ENCODE measurements at places on chromosomes 1 and 21. TPM values are rescaled to one million over a fixed set of nuclear protein-coding genes. Genes with fewer than 3 reads are reported as not detected.
A peak's percentile ranks its signal among the peaks of the same experiment; 100 is the strongest.

- DNase-seq = peak; percentile 65
Observed at GRCh38 chr1:187264995-187265602, 436.4 kb downstream of the PLA2G4A start.

- DNase-seq = peak; percentile 30
Observed at GRCh38 chr1:83860490-83861221, 138.3 kb downstream of the TTLL7 start.

- DNase-seq = peak; percentile 65
Observed at GRCh38 chr1:214224611-214225354, 56.2 kb upstream of the SMYD2 start.

GRCh38 chr1:36807262-36807661, 227.1 kb downstream of the GRIK3 start:
- DNase-seq = no peak

GRCh38 chr1:67368046-67368514, 60.4 kb downstream of the IL12RB2 start:
- no peak for DNase-seq

DNA sequence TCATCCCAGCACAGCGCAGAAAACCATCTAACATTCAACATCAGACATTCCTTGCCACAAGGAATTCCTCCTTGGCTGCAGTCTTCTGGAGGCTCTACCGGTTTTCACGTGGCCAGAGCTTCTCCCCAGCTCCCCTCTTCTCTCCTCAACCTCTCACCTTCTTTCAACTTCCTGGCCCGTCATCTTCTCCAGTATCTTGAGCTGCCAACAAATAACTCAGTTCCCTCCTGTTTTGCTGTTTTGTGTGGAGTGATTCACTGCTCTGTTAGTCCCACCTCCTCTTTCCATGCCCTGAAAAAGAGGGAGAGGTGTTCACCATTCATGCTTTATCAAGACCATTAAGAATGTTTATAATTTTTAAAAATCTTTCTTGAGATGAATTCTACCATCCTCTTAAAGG, 32.6 kb downstream of the PIGM start:
- DNase-seq = no peak

DNA sequence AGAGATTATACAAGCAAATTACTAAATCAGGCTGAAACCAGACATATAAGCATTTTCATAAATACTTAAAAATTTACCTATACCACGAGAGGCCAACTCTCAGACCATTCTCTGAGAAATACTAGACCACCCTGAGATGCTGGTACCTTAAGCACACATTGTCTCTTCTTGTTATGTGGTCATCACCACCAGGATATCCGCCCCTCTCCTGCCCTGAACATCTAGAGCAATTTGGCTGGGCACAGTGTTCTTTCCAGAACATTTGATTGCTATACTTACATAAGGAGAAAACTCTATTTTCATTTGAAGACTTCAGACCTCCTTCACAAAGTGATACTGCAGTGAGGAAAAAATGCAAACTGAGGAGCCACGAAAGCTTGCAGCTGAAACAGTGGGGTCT, 36.2 kb upstream of the DUSP10 start:
- no peak for DNase-seq

- DNase-seq = no peak
Observed at GRCh38 chr1:60746278-60746791, 336.0 kb upstream of the NFIA start.

DNA sequence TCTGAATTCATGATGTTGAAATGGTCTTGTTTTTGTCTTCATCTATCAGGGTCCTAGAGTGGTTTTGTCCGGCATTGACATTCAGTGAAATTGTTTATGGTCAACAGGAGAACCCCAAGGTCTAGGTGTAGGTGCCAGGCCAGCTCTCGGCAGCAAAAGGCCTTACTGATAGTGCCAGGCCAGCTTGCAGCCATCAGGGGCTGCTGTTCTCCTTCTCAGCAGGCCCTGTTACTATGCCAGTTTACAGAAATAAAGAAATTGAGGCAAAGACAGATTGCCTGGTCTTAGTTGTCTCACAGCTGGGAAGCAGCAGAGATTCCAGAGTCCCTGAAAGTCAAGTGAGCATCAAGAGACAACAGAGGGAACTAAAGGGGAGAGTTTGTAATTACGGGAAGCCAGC, 12.0 kb downstream of the HMGB4 start:
- no peak for DNase-seq

DNA sequence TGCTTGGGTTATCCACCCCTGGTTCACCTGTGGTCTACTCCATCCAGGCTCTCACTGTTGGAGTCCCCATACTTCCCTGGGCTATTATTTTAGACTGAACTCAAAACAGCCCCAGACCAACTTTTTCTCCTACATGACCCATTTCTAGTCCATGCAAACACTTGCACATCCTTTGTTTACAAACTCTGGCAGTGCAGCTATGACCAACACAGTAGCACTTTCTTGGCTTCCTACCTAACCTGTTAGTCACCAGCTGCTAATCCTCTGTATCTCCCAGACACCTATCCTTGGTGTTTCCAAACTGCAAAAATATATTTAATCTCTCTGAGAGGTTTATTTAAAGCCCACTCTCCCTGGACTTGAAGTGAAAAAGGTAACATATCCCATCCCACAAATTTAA, 90.8 kb downstream of the DDAH1 start:
- DNase-seq = peak; percentile 92

GRCh38 chr1:1137256-1138045, 21.6 kb upstream of the C1orf159 start:
- no peak for DNase-seq

GRCh38 chr1:30189818-30190500, 533.4 kb downstream of the MATN1 start:
- no peak for DNase-seq

- peak; percentile 93 for DNase-seq
Observed at GRCh38 chr1:81695741-81696140, 105.0 kb upstream of the ADGRL2 start.

GRCh38 chr1:212678456-212679410, 20.9 kb downstream of the BATF3 start:
- no peak for DNase-seq

DNA sequence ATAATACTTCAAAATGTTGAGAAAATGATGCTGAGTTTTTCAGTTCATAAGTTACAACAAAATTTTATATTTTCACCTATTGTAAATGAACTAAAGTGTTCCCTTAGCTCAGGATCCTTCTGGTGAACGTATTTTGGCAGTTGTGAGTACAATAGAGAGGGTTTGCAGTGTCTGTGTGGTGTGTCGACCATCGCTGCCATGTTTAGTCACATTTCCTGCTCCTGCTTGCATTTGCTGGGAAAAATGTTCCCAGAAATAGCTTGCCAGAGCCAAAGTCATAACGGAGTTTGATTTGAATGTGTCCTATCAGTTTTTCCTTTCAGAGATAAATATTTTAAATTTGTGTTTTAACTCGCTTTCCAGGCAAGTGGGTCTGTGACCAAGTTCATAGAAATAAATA, 117.1 kb upstream of the COL6A1 start:
- no peak for DNase-seq

DNA sequence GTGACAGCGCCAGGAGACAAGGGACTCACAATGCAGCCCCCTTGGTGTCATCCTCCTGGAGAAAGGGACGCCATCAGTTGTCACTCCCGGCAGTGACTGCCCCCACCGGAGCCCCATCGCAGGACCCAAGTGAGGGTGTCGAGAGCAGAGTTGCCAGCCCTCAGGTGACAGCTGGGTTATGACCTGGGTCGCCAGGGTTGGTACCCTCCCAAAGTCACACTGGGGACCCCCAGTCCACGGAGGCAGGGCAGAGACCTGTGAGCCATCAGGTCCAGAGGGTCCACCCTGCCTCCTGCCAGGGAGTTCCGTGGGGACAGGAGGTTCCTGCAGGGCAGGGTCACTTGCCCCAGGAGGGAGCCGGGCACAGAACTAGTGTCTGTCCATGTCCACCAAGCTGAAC, 78.2 kb upstream of the IFFO2 start:
- DNase-seq = no peak

DNA sequence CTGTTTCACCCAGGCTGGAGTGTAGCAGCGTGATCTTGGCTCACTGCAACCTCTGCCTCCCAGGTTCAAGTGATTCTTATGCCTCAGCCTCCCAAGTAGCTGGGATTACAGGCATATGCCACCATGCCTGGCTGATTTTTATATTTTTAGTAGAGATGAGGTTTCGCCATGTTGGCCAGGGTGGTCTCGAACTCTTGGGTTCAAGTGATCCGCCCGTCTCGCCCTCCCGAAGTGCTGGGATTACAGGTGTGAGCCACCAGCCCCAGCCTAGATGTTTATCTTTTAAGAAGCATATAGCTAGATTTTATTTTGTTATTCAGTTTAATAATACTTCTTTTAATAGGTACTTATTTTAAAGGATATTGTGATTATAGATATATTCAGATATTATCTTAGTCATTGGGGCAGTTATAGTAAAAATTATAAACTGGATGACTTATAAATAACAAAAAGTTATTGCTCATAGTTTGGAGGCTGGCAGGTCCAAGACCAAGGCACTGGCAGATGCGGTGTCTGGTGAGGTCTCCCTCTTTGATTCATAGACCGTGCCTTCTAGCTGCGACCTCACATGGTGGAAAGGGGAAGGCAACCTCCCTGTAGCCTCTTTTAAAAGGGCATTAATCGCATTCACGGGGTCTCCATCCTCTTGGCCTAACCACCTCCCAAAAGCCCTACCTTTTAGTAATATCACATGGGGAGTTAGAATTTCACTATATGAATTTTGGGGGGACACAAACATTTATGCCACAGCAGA, 3.1 kb upstream of the KCNE2 start:
- no peak for DNase-seq

- DNase-seq = no peak
Observed at GRCh38 chr1:30284226-30284625, 439.2 kb downstream of the MATN1 start.

DNA sequence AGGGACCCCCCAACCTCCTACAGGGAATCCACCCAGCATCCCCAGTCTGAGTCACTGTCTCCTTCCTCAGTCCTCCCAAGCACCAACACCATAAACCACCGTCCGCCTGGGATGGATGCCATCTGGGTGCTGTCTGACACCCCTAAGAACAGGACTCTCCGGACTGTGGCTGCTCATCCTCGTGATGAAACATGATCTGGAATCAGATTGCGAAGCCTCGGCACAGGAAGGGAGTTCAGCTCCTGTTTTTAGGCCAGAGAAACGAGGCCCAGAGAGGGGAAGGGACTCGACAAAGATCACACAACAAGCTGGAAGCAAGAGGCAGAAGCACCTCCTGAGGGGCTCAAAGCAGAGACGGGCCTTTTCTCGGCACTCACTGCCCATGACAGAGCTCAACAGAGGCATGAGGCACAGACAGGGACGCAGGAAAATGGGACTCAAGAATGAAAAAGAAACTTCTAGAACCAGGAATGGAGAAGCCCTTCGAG, 8.4 kb downstream of the KCNN3 start:
- peak; percentile 71 for DNase-seq

GRCh38 chr1:27491748-27492700, 2.1 kb upstream of the WASF2 start:
- DNase-seq = peak; percentile 40

- DNase-seq = no peak
Observed at GRCh38 chr1:7338439-7338838, 432.7 kb upstream of the VAMP3 start.

DNA sequence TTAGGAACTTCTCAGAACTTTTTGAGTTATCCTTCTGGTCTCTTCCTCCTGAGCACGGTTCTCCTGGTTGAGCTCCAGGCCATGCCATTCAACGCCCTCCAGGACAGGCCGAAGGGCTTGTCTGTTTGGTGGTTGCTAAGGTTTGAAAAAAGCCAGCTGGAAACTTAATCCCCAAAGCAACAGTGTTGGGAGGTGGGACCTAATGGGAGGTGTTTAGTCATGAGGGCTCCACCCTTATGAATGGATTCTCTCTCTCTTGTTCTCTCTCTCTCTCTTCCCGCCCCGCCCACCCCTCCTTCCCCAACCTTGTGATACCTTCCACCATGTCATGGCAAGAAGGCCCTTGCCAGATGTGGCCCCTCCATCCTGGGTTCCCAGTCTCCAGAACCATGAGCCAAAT, 829 bp downstream of the KCNE1 start:
- no peak for DNase-seq

DNA sequence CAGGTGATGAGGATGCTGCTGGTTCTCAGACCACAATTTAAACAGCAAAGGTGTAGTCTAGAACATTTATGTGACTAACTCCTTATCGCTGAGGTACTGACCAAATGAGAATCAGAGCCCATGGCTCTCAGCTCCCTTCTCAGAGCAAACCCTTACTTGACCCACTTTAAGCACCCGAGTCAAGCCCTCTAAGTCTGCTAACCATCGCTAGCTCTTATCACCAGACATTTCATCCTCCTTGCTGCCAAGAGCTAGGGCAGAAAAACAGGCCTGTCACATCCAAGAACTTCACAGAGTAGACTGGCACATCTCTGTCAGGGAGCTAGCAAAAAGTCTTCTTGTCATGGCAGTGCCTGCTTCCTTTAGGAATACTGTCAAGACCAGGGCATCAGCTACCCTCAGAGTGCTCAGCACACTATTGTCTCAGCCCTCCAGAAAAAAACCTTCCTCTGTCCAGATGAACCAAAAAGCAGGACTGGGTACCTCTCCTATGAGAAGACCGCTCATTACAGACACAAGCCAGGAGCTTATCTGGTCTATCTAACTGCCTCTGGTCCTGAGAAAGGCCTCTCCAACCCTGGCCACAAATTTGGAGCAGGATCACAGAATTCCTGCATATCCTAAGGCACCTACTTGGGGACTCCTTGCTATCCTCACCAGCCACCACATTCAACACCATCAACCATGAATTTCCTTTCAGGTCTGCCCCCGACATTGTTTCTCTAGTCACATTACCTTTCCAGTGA, 26.2 kb downstream of the ERI3 start:
- no peak for DNase-seq

DNA sequence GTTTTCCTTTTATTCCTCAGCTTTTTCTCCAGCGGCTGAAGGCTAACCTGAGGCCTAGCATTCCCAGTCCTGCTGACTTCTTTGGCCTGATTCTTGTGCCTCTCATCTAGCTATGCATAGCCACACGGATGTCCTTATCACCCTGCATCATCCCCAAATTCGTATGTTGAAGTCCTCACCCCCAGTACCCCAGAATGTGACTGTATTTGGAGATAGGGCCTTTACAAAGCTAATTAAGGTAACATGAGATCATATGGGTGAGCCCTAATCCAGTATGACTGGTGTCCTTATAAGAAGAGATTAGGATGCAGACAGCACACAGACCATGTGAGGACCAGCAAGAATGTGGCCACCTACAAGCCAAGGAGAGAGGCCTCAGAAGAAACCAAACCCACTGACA, 44.6 kb downstream of the CDCP2 start:
- no peak for DNase-seq

DNA sequence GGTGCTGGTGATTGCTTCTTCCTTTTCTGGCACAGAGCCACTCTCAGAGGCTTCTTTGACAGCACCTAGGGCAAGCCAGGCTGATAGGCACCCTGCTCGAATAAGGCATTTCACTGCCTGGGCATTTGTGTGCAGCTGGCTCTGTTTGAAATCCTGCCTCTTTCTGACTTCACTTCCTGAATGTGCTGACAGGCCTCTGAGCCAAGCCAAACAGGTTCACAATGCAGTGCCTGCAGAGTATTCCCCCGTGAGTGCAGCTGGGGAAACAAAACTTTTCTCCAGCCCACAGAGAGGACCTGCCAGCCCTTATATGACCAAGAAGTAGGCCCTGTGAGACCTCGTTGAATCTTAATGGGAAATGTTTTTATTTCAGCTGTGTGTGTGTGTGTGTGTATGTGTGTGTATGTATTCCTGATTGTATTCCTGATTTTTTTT, 10.4 kb downstream of the JUN start:
- DNase-seq = peak; percentile 86

The HSD17B7 gene
- total RNA-seq = 50.4 TPM

The C8A gene
- not detected for total RNA-seq

The LCE1B gene
- not detected for total RNA-seq

The OR14K1 gene
- not detected for total RNA-seq

The RNU1-1 gene
- under 0.01 TPM for total RNA-seq

The NBPF26 gene
- total RNA-seq = 27.1 TPM

The TNFRSF4 gene
- under 0.01 TPM for total RNA-seq

The SAMD13 gene
- 1.3 TPM for total RNA-seq

The SPOCD1 gene
- 47.2 TPM for total RNA-seq

The FCGR3A gene
- not detected for total RNA-seq
